Stimulated activated CD8-positive, alpha-beta memory T cell treated with anti-CD3 and anti-CD28 coated beads, Interleukin-4, amount 100 ng/mL, for 24 hours (primary cell): ENCODE measurements at places on chromosomes 2 and 18.

DNA sequence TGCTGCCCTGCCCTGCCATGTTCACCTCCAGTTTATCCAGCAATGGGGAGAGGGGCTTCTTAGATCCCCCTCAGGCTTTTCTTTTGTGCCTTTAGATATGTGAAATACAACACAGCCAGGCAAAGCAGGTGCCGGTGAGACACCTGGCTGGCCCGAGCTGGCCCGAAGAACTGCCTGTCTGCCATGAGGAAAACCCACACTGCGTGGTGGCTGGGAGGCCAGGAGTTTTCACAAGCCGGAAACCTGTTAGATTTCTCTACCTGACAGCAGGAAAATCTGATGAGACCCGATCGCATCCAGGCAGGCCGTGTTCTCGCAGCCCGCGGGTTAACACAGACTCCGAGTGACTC is 5.7 kb upstream of the GAL3ST2 start:
- no peak for DNase-seq

GRCh38 chr2:1071650-1072049 is 121.0 kb downstream of the SNTG2 start:
- DNase-seq, result no peak

GRCh38 chr2:23813438-23813837 is 113.5 kb downstream of the ATAD2B start:
- no peak for DNase-seq

GRCh38 chr2:226669249-226669648 is 130.4 kb downstream of the IRS1 start:
- no peak for DNase-seq

DNA sequence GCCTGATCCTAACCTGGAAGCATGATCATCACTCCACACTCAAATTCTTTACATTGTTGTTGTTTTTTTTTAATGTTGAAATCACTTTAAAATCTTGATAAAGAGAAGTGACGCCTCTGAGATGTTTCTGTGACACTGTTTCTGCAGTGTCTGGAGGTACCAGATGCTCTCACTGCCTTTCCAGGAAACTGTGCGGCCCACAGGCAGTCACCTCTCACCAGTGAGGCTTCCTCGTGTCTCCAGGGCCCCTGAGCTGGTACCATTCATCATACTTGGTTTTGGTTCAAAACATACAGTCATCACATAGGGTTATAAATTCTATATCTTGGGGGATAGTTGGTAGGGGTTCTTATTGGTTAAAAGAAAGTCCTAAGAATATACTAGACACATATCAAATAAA is 10.1 kb upstream of the ID2 start:
- no peak for DNase-seq

GRCh38 chr2:143936538-143936847 is 583.4 kb downstream of the ZEB2 start:
- DNase-seq, result no peak

DNA sequence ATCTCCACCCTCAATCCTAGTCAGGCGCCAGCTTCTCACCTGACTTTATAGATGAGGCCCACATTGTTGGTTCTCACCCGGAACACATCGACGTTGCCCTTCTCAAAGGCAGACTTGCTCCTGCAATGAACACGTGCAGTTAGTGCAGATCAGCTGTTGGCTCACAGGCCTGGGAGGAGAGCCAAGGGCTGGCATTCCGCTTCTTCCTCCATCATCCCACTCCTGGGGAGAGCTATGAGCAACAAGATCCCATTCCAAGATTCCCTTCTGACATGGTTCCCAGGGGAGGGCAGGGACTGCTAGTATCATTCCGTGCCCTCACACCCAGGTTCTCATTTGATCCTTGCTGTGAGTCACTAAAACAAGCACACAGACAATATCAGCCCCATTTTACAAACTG is 15.1 kb downstream of the LOXHD1 start:
- no peak for DNase-seq

- no peak for DNase-seq
Observed at GRCh38 chr2:64062840-64063239, 43.6 kb upstream of the VPS54 start.

GRCh38 chr18:3059272-3059671 is 46.3 kb upstream of the LPIN2 start:
- DNase-seq, result no peak

DNA sequence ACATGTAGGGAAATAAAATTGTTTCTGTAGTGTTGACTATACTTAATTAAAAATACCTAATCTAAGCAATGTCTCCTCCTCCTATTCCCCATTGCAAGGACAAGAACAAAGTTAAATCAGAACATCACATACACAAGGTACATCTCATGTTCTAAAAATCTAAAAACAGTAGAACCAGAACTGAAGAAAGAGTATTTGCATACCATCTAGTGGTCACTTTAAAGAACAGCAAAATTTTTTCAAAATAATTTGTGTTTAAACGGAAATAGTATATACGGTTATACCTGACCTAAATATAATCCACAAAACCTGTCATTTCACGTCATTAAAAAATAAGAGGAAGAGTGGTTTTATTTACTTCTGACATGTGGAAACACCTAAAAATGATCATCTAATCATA is 294.3 kb upstream of the KCNH7 start:
- DNase-seq, result no peak

DNA sequence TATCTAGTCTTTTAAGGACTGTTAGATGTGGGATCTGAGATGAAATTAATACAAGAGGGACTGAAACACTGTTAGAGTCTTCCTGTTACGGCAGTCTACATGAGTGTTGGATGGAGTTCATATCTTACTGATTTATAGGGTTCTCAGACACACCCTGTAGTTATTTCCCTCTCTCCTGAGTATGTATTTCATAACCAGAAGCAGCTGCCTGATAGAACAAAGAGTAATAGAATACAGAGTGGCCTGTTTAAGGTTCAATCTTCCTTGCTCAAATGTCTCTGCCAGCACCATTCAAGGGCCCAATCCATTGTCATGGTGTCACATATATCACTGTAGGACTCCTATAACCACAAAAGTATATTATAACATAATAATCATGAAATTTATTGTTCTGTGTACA is 1229.1 kb upstream of the ACVR2A start:
- DNase-seq, result no peak

DNA sequence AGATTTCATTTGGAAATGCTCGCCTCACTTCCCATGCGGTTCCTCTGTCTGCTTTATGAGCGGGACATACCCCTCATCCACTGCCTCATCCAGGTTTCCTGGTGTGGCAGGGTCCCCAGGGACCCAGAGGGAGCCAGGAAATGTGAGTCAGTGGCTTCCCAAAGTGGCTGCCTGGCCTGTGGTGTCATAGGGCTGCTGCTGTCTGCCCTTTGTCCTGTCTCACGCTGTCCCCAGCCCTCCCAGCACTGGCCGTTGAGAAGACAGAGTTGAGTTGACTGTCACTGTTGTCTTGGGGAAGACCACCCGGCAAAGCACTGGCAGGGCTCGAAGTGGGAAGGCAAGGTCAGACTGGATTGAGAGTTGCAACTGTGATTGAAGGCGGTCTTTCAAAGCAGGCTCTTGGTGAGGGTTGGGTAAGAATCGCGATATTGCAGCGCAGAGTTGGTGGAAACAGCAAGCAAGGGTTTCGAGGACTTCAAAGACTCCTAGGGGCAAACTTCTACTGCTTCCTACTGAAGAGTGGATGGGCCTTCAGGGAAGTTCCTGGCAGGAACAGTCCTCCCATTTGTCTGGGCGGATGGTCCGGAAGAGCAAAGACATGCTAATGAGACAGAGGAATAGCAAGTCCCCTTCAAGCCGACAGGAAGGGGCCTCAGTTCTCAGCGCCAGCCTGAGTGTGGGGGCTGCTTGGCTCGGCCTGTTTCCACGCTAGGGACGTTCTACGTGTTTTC is 33.9 kb downstream of the RAB31 start:
- DNase-seq, result no peak

DNA sequence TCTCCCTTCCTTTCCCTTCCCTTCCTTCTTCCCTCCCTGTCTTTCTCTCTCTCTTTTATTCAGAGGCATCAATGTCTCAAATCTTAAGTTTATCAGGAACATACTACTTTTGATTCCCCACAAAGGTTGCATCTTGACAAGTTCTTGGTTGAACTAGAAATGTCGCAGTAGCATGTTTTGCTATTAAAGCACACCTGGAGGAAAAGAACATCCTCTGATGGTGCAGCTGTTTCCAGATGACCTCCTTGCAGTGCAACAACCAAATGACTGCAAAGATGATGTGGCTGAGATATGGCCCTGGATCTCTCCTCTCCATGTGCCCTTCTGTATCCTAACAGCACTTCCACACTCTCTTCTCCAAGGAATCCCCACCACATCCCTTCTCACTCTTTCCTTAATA is 127.2 kb downstream of the SLC8A1 start:
- DNase-seq, result no peak

DNA sequence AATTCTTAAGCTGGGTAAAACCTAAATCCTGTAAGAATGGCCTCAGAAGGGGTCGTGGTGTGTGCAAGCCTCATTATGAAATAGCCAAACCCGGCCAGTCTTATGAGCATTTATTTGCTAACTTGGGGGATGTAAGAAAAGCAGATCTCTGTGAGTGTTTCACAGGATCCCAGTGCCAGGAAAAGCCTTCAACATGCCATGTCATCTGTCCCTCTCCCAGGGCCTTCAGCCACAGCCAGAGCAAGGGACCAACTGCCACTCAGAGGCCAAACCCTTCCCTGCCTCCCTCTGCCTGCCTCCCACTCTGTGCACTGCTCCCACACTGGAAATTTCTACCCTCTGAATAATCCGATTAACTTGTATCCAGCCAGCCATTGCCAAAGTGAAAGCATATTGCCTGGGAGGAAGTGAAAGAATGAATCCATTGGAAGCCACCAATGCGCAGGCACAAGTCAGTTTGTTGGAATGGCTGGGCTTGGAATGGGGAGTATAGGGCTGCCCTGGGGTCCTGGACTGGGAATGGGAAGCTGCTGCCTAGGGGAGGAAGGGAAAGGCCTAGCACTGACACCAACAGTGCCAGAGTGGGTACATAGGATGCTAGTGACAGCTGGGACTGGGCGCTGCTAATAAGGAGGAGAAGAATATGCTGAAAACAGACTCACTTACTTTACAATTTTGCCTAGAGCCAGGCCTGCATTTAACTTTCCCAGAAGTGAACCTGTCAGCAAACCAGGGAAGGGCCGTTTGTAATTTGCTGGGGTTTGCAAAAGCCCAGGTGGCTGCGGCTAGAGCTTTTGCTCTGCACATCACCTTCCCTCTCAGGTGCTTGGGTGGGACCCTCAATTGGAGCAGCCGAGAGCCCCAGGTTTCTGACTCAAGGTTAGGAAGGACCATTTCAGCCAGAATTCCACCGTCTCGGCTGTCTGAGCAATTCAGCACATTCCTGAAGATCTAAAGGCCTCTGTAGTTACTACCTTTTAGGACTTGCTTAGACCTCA is 146.6 kb upstream of the NCK2 start:
- no peak for DNase-seq

- DNase-seq, result no peak
Observed at GRCh38 chr2:221377597-221377996, 194.5 kb downstream of the EPHA4 start.

GRCh38 chr2:74439373-74439772 is 2.4 kb downstream of the RTKN start:
- DNase-seq, result no peak

- DNase-seq, result peak; percentile 19
Observed at GRCh38 chr2:202871300-202872141, at the start of gene ICA1L. ICA1L (minus strand) TSS chr2:202871766; CDS start chr2:202829009, 42,757 bp downstream.

GRCh38 chr2:98155716-98156115 is 68.7 kb downstream of the VWA3B start:
- DNase-seq, result no peak

DNA sequence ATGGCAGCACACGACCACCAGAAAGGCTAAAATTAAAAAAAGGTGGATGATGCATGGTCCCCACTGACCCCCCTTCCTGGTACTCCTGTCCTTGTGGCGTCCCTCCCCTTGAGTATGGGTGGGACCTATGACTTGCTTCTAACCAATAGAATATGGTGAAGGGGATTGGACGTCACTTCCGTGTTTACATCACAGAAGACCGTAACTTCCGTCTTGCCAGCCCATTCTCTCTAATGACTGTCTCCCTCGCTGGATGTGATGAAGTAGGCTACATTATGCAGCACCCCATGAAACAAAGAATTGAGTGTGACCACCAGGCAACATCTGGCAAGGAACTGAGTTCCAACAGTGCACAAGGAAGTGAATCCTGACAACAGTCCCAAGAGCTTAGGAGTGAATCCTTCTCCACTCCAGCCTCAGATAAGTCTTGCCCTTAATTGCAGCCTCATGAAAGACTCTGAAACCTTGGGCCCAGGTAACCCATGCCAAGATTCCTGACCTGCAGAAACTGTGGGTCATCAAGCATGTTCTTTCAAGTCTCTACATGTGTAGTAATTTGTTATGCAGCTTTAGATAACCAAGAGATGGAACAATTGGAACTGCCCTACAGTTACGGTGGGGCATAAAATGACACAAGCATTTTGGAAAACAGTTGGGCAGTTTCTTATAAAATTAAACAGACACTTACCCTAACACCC is 80.1 kb upstream of the NPAS2 start:
- DNase-seq, result no peak

- no peak for DNase-seq
Observed at GRCh38 chr18:46700066-46700824, 43.2 kb upstream of the LOXHD1 start.

DNA sequence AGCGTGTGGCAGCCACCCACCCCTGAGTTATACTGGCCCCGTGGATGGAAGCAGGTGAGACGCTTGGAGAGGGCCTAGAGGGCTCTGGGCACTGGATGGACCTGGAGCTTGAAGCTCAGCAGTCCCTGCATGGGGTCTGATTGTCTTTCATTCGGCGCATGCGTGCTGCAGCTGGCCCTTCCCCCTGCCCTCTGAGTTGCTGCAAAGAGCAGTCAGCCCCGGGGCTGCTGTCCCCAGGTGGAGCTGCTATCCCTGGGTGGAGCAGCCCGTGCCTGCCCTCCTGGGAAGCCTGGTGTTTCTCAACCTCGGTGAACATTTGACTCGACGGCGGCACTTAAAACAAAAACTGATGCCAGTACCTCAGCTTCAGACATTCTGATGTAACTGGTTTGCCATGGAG is 29.6 kb downstream of the IGFBP5 start:
- DNase-seq, result no peak

DNA sequence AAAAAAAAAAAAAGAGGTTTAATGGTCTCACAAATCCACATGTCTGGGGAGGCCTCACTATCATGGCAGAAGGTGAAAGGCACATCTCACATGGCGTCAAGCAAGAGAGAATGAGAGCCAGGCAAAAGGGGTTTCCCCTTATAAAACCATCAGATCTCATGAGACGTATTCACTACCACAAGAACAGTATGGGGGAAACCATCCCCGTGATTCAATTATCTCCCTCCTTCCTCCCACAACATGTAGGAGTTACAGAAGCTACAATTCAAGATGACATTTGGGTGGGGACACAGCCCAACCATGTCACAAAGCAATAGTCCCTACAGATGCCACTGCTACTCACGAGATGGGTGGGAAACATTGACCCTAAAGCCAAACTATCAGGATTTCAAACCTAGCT is 392.7 kb upstream of the ID2 start:
- DNase-seq, result no peak

- no peak for DNase-seq
Observed at GRCh38 chr18:31230495-31230894, 67.8 kb upstream of the DSC1 start.

- no peak for DNase-seq
Observed at GRCh38 chr2:43043553-43043870, 182.9 kb downstream of the ZFP36L2 start.
